ENCODE measurements at places on chromosomes 13 and 19.

- DNase-seq = no peak
These were observed 29.1 kb upstream of the TSC22D1 start for GRCh38 chr13:44605275-44605674.

DNA sequence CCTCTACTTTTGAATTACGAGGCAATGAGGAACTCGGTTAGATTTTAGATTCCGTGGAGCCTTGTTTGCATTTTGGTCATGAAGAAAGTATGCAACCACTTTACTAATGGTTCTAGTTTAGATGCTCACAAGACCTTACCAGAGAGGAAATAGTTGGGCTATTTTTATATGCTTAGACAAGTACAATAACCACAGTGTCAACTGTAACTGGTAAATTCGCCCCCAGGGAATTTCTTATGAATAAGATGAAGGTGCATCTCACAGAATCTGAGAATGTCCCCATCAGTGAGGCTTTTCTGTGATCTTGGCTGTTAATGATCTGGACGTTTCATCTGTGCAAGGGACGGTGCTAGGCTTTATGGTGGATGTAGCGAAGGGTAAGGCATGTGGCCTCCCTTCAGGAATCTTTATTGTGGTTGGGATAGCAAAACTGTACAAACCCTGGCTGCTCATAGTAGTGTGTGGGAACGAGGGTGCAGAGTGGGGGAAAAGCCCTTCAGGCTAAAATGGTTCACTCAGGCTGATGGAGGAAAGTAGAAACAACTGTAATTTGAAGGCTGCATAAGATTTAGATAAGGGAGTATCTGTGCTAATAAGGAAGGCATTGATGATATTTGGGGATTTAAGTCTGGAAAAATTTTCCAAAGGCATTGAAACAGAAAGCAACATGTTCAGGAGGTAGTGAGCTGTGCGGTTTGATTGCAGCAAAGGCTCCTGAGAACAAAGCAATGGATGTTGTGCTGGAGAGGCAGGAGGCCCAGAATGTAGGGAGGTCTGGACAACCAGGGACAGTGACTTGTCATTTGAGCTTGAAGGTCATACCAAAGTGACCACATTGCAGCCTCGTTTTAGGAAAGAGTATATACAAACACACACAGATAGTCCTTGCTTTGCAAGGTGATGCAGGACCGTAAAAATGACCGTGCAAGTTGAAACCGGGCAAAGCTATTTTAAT, 28.4 kb downstream of the UBAC2 start:
- no peak for DNase-seq

DNA sequence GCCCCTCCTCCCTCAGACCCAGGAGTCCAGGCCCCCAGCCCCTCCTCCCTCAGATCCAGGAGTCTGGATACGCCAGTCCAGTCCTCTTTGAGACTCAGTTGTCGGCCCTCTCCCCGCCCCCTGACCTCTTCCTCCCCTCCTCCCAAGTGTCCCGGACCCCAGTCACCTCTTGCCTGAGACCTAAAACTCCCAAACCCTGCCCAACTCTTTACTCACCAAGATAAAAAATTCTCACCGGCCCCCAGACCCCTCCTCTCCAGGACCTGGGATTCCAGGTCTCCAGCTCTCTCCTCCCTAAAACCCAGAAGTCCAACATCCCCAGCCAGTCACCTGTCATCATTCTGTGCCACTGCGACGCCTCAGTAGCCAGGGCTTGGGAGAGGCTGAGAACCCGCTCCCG, 1.4 kb upstream of the HSD17B14 start:
- DNase-seq = no peak

DNA sequence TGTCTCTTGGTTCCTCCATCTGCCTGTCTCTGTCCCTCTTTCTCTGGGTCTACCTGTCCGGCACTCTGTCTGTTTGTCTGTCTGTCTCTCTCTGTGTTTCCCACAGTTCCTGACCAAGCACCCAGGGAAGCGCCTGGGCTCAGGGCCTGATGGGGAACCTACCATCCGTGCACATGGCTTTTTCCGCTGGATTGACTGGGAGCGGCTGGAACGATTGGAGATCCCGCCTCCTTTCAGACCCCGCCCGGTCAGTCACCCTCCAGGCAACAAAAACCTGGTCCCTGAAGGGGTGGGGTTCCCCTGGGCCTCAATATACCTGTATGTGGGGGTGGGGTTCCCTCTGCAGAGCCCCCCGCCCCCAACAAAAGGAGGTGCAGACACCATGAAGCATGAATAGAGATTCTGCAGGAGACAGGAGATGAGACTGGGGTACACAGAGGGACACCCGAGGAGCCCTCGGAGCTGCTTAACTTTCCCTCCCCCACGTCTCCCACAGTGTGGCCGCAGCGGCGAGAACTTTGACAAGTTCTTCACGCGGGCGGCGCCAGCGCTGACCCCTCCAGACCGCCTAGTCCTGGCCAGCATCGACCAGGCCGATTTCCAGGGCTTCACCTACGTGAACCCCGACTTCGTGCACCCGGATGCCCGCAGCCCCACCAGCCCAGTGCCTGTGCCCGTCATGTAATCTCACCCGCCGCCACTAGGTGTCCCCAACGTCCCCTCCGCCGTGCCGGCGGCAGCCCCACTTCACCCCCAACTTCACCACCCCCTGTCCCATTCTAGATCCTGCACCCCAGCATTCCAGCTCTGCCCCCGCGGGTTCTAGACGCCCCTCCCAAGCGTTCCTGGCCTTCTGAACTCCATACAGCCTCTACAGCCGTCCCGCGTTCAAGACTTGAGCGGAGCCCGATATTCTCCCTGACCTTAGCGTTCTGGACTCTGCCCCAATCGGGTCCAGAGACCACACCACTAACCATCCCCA, 2.6 kb upstream of the CACNG7 start:
- DNase-seq = peak; percentile 75

DNA sequence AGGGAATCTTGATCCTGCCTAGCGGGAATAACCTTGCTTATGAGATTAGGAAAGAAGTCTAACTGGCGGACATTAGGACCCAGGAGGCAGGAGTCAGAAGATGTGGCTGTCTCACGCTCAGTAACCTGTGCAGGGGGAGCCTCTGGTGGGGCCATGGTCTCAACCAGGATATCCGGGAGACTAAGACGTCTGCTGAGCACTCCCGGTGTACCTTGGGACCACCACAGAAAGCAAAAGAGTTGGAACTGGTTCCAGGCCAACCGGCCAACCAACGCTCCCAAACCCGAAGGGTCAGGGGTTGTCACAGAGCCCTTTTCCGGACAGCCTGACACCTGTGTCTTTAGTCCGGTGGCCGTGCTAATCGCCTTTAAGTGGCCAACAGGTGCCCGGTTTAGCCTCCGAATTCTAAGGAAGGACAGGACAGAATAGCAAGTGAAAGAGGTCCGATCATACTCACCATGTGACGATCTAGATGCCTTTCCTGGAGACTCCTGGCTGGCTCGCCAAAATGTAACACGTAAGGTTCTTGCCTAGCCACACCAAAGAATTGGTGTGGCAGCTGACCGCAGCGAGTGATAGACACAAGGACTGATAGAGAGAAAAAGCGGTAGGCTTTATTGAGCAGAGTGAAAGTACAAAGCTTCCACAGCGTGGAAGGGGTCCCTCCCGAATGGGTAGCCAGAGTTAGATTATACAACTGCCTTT, 103.9 kb upstream of the DIAPH3 start:
- peak; percentile 33 for DNase-seq

DNA sequence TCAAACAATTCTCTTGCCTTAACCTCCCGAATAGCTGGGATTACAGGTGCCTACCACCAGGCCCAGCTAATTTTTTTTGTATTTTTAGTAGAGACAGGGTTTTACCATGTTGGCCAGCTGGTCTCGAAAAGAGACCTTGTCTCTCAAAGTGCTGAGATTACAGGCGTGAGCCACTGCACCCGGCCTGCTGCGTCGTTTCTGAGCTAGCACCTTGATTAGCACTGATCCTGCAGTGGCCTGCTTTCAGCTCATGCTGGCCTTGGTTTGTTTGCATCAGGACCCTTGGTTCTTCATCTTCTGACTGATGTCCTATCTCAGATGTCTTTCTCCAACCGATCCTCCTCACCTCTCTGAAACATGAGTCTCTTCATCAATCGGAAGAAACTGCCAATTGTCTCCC, 4.9 kb upstream of the TFDP1 start:
- DNase-seq = no peak

GRCh38 chr19:10421240-10422045, 1.1 kb downstream of the PDE4A start:
- DNase-seq = no peak

DNA sequence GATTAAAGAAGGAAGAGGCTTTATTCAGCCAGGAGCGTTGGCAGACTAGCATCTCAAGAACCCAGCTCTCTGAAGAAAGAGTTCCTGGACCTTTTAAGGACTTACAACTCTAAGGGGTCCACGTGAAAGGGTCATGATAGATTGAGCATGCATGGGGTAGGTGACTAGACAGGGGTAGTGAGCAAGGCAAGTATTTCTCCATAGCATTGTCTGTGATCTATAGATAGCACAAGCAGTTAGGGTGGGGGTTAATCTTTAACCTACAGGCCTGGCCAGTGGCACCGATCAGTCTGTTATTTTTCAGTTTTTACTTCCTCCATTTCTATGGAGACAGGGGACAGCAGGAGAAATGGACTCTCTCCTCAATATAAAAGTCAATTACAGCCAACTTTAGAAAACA, 983.7 kb downstream of the SLITRK1 start:
- no peak for DNase-seq

DNA sequence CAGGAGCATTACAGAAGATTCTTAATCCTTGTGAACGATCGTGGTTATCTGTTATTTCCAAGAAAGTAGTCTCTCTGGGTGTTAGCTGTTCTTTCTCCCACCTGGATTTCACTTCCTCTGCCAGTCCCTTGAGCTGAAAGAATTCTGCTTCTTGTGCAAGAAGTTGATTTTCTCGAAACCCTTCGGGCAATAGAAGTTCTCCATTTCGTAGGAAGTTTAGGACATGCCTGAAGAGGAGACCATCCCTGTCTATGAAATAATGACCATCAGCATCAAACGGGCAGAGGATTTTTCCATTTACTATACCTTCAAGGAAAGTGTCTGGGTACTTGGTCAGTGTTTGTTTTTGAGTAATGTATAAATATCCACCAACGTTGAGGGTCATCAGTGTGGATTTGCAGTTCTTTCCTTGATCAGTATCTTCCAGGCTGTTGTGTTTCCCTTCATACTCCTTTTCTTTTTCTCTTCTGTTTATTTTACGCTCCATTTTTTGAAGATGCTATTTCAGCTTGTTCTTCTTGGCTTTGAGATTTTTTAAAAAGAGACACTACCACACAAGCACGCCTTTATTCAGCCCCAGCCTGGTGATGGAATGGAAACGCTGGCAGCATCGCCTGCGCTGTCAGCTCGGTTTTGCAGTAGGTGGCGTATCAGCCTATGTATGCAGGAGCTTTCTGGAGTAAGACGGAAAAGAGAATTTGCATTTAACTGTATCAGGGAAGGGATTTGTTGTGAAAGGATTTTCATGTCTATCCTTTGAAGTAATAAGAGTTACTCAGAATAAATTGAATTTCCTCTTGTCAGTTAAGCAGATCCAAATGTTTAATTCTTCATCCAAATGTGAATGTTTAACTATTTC, 6.5 kb downstream of the KCTD4 start:
- DNase-seq = no peak

DNA sequence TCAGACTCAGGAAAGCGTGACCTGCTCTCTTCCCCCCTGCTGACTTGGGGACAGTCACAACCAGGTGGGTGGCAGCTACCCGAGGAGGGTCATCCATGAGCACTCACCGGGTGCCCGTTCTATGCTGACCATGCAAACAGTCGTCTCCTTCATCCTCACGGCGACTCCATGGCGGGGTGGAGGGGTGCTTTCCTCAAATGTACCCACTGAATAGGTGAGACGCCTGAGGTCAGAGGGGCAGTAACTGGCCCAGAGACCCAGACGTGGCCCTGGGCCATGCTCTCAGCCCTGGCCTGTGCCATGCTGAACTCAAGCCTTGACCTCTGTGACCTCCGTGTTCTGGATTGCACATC, 59.2 kb upstream of the TPM4 start:
- no peak for DNase-seq

DNA sequence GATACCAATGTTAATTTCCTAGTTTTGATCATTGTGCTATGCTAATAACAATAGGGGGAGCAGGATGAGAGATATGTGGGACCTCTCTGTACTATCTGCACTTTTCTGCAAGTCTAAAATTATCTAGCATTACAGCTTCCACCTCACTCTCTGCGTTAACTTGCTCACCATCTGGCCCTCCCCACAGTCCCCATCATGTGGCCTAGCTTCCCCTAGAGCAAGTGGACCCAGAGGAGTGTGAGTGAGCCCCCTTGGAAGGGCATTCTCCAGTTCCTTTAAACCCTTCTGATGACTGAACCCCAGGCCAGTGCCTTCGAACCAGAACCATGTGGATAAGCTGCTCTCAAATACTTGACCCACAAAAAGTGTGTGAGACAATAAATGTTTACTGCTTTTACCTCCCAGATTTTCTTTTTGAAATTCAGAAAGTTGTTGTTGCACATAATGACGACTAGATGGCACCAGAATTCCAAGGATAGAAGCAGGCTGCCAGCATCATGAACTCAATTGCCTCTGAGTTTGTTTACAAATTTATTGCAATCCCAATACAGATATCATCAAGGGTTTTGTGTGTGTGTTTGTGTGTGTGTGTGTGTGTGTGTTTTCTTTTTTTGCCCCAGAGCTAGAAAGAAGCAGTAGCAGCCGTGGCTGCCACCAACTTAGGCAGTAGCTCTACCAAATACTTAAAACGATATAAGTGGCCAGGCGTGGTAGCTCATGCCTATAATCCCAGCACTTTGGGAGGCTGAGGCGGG, 49.0 kb upstream of the ZNF780A start:
- DNase-seq = peak; percentile 17

- no peak for DNase-seq
These were observed 2.4 kb downstream of the IRS2 start for GRCh38 chr13:109783815-109784589.

GRCh38 chr13:113149711-113150549, 8.5 kb upstream of the PROZ start:
- no peak for DNase-seq

DNA sequence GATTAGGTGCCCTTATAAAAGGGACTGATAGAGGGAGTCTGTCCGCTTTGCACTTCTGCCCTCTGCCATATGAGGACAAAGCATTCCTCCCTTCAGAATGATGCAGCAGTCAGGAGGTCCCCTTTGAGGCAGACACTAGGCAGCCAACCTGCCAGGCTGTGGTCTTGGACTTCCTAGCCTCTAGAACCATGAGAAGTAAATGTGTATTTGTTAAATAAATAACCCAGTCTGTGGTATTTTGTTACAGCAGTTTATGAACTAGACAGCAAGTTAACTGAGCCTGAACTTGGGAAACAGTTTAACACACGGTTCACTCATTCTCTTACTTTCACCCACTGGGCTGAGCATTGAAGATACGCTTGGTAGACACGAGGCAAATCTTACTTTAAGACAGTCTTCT, 313.2 kb downstream of the UQCRFS1 start:
- DNase-seq = no peak

DNA sequence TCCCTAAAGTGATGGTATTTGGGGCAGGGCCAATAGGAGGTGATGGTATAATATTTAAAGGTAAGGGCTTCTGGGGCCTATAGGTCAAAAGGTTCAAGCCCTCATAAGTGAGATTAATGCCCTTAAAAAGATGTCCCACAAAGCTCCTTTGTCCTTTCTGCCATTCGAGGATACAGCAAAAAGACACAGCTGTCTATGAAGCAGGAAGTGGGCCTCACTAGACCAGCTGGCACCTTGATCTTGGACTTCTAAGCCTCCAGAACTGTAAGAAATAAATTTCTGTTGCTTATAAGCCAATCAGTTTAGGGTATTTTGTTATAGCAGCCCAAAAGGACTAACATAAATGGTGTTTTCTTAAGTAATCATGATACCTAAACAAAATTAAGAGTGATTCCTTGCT, 27.2 kb upstream of the POU4F1 start:
- no peak for DNase-seq
